Activated CD4-positive, CD25-positive, alpha-beta regulatory T cell (primary cell): ENCODE measurements at places on chromosomes 12 and 14.
A peak's percentile ranks its signal among the peaks of the same experiment; 100 is the strongest.

- DNase-seq = peak; percentile 9
These were observed 39.2 kb downstream of the EFCAB11 start for GRCh38 chr14:89915114-89915878.

- DNase-seq = no peak
These were observed 173.7 kb downstream of the FOXN3 start for GRCh38 chr14:89243286-89243685.

DNA sequence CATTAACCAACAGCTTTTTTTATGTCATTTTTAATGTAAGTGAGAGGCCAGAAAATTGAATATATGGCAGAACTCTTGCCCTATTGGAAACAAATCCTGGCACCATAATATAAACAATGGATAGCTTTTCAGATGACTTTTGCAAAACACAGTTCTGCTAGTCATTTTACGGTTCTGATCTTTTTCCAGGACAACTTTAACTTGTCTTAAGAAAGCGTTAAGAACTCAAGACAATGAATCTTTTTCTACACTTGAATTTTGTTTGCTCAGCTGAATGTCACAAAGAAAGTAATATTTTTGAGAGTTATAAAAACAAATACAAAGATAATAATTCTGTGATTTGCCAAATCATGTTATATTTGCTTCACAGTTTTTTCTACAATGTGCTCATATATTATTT lies 13.2 kb downstream of the KERA start:
- DNase-seq = no peak

DNA sequence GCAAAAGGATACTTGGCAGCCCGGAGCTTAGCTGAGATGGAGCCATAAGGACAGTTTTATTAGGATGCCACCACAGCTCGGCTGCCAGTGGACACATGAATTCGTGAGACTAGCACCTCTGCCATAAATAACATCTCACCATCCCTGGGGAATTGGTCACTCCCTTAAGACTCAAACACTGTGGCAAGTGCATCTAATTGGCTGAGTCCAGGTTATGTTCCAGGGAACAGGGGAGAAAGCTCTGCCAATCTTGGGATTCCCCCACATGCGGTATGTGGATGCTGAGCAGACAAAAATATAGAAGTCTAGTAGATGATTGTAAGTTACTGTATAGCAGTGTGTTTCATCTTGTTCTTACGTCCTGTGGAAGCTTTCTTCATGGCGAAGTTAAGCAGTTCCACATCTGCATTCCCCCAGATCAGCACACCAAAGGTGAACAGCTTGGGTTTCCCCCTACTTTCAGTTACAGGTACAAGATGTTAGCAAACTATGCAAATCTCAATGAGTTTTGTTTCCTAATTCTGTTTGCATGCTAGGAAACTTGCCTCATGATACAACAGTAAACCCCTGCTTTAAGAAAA lies 131.1 kb downstream of the ETV6 start:
- no peak for DNase-seq

DNA sequence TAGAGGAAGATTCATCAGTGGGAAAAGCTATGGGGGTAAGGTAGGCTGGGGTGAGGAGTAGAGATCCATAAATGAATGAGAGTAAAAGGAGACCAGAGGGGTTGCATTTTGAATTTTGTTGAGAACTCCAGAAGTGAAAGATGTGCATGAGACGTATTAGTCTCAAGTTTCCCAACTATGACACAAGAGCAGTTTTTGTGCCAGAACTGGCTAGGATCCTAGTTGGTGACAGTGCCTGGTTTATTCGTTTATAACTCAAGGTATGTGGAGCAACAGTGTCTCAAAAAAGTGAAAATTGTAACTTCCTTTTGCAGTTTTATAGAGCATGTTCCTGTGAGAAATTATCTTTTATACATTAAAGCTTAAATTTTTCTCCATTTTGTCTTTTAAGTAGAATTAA lies 377.0 kb downstream of the NPAS3 start:
- DNase-seq = no peak

- no peak for DNase-seq
These were observed 82.8 kb downstream of the B4GALNT3 start for GRCh38 chr12:542395-543113.

DNA sequence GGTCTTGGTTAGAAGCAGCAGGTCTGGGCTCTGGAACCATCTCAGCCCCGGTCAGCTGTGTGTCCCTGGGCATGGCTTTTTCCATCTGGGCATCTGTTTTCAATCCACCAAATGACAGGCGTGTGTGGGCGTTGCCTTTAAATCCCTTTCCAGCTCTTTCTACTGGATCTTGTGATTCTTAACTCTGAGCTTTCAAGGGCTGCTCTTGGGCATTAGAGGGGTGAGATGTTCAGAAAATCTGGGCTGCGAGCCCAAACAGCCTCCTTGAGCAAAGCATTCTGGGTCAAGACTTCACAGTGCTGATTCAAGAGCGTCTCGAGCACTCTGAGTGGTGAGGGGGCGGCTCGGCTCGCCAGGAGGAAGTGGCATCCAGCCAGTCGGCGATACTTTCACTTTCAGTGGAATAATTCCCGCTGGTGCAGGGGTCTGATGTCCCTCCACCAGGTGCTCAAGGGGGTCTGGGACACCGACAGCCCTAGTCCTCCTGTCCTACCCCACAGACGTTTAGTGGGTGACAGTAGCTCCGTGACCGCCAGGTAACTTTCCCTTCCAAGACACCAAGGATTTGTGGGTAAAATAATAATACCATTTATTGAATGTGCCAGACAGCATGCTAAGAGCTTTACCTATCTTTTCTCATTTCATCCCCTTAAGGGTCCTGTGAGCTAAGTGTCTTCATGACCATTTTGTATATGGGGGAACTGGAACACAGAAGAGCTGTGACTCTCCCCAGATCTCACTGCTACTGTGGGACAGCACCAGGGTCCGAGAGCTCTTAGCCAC lies 114.0 kb downstream of the PLXNC1 start:
- DNase-seq = peak; percentile 24

DNA sequence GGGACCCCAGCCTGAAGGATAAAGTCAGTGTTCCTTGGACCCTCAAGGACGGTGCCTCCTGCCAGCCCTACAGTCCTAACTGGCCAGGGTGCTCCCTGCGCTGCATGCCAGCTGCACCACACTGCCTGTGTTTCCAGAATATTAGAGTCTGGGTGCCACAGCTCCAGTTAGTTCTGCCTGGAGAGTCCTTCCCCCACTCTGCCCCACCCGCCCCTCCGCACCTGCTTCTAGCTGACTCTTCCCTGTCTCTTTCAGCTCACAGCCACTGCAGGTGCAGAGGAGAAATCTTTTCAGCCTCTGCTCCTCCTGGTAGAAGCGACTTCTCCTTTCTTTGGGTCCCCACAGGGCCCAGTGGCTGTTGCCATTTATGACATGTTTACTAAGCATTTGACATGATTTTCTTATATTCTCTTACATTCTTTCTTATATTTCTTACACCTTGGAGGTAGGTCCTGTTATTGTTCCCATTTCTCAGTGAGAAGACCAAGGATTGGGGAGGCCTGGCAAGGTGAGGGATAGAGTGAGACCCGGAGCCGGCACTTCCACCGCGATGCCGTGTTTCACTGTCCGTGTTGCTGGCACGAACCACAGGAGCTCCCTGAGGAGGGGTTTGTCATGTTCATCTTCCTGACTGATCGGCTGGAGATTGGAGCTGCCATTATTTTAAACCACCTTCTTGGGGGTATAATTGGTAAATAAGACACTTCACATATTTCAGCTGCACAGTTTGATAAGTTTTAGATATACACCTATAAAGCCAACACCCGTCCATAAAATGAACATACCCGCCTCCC lies 29.4 kb downstream of the SYNE3 start:
- DNase-seq = no peak
